ENCODE measurements at places on chromosomes 11 and 22.

- no peak for DNase-seq
Measured at GRCh38 chr11:73244589-73245240, 26.6 kb downstream of the P2RY2 start.

GRCh38 chr22:33871935-33872334 is 48.3 kb downstream of the LARGE1 start:
- DNase-seq, result no peak

- no peak for DNase-seq
Measured at GRCh38 chr22:32044913-32045312, 1.9 kb downstream of the SLC5A1 start.

- DNase-seq, result no peak
Measured at GRCh38 chr11:85647078-85647477, 689 bp upstream of the TMEM126A start.

GRCh38 chr11:80533463-80533862 is 1092.6 kb upstream of the TENM4 start:
- no peak for DNase-seq

DNA sequence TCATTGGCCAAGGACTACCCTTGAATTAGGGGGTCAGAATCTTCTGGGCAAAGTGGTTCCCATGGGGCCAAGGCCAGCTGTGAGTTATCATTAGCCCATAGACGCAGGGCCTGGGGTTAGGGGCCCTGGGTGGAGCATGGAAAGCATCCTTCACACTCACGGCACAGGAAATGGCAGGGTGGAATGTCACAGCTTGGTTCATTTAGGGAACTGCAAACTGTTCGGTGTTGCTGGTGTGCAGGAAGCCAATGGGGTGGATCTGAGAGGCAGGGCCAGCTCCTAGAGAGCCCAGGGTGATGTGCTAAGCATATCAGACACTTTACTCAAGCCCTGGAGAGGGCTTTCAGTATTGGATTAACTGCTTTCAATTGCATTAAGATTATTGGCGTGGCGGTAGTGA is 42.9 kb downstream of the TECTA start:
- DNase-seq, result no peak

DNA sequence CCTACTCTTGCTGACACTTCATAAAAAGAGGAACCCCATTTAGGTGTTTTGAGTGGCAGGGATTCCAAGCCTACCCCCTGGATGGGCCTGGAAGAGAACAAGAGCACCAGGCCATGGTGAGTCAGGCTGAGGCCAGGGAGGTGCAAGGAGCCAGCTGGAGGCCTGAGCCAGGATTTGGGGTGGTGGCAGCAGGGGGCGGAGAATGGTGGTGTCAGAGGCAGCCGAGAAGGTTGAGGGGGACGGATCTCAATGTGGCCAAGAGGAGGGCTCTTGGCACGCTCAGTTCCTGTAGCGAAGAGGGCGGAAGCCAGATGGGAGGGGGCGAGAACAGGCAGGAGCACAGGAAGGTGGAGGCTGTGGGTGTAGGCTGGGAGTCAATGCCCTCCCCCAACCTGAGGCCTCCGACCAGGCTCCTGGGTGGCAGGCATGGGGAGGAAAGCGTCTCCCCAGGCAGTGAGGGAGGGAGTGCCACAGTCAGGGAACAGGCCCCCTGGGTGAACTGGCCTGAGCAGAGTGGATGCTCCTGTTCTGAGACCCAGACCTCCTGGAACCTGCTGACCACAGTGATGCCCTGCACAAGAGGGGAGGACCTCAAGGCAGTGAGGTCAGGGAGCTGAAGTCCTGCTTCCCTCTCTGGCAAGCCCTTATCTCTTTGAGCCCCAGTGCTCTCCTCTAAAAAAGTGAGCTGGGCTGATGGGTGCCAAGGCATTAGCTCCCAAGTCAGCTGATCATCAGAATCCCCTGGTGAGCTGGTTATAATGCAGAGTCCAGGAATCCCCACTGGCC is 13.9 kb downstream of the RTN4RL2 start:
- DNase-seq, result no peak

GRCh38 chr22:23692598-23693291 is 1.9 kb downstream of the RGL4 start:
- DNase-seq, result no peak

DNA sequence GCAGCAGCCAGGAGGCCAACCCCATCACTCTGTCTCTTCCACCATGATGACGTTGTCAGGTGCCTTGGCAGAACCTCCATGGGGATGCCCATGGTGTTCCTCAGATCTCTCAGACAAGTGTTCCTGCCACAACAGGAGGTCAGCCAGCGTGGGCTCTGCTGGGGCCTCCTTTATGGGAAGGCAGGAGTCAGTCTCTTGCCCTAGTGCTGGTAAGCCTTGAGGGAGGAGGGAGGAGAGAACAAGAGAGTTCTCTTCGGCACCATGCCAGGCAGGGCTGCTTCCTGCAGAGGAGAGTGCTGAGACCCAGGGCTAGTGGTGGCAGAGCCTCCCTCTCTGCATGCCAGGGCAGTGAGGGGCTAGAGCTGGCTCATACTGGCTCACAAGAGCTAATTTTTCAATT is 32.5 kb downstream of the GNAZ start:
- DNase-seq, result no peak

DNA sequence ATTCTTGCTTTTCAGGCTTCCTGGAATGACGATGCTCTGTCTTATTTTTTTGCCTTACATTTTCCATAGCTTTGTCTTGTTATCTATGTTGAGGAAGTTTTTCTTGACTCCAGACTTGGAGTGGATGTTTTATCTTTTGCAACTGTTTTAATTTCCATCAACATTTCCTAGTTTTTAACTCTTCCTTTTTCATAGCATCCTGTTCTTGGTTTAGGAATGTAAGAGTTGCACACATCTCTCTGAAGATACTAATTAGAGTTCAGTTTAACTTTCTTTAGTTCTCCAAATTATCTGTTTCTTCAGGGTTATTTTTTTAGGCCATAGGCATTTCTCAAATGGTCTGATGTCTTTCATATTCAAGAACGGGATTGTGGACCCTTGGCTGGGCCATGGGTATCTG is 10.4 kb downstream of the CLDN5 start:
- no peak for DNase-seq

- DNase-seq, result no peak
Measured at GRCh38 chr11:57556041-57556440, 11.4 kb downstream of the UBE2L6 start.

All from iPS DF 19.7 (cell line).